ENCODE measurements at places on chromosomes 2 and 18.

- DNase-seq: no peak
Measured at GRCh38 chr2:12761104-12761503, 44.4 kb downstream of the TRIB2 start.

GRCh38 chr18:5197032-5197434, at the start of gene AKAIN1:
Gene AKAIN1, minus strand, starts transcription at chr18:5197257. Its CDS starts 204 bp downstream, at chr18:5197053.
- DNase-seq: peak; percentile 15

DNA sequence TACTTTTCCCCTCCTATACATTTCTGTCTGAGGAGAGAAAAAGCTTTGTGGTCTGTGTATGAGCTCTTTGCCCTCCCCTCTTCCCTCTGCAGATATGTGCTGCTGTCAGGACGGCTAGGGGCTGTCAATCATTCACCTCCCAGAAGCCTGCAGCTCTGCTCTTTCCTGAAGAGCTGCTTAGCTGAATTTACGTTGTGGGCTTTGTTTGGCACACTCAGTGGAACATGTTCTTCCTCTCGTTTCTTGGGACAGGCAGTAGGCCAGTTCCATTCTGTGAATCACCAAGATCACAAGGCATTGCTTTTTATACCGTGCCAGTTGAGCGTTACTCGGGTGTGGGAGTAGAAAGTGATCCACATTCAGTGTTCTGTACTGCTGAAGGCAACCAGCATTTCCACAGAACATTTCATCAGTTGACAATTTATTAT, 136.7 kb downstream of the LAMA3 start:
- DNase-seq: no peak

- DNase-seq: peak; percentile 15
Measured at GRCh38 chr2:10204326-10205161, 82.0 kb downstream of the RRM2 start.

DNA sequence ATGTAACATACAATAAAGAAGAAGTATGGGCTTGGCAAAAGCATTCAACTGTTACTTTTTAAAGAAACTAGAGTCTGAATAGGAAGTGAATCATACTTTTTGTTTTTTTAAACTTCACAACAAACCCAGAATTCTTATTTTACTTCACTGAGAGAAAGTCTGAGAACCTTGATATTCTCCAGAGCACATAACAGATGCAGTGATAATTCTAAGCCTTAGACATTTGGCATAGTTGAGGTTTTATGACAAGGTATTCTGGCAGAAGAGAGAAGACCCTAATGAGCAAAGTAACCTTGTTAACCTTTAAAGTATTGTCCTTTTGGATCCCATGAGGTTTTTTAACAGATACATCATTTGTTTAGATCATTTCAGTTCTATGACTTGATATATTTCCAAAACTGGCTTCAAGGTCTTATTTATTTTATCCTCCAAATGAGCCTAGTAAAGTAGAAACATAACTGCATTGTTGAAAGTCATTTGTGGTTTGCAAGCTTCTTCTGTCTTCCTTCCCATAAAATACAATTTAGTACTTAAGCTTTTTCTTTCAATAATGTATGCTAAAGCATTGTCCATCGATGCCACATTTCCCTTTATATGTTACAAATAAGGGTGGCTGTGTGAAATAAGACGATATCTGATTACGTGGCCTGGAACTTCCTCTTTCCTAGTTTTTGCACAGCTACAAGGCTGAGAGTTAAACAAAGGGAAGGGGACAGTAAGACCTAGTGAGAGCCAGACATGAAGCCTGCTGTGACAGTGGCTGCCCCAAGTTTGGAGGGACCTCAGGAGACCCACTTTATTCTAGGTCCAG, 86.1 kb upstream of the ITPRID2 start:
- DNase-seq: no peak

GRCh38 chr2:98412751-98413458, 31.8 kb upstream of the INPP4A start:
- DNase-seq: no peak

DNA sequence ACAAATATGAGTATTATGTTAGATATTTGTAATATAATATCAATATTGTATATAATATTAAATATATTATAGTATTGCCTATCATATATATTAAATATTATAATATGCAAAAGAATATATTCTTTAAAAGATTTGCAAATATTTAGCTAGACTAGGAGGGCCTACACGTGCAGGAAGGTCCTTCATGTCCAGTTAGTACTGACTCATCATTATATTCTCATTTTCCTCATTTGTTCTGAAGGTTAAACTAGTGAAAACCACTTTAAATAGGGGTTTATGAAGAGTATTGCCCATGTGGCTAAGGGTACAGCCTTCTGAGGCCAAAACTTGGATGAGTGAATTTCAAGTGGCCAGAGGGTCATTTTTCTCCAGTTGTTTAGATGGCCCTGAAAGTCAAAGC, 293.0 kb upstream of the VRK2 start:
- DNase-seq: no peak

DNA sequence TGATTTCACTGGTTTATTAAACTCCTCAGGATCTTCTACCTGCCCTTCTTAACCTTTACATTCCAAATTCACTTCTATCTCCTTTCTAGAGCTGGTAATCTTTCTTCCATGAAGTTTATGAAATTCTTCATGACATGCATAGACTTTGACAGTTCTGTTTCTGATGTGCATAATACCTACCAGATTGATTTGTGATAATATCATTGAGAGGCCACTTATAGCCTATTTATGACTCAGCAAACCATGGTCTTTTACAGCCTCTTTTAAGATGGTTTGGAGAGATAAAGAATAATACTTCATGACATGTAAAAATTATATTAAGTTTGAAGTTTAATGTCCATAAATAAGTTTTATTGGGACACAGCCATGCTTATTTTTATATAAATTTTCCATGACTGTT, 14.0 kb downstream of the SCN2A start:
- no peak for DNase-seq

- DNase-seq: no peak
Measured at GRCh38 chr2:111918383-111918806, 20.0 kb downstream of the MERTK start.

GRCh38 chr2:17124575-17125318, 393.5 kb downstream of the RAD51AP2 start:
- DNase-seq: no peak

GRCh38 chr2:42904576-42904876, 112.1 kb upstream of the HAAO start:
- no peak for DNase-seq

DNA sequence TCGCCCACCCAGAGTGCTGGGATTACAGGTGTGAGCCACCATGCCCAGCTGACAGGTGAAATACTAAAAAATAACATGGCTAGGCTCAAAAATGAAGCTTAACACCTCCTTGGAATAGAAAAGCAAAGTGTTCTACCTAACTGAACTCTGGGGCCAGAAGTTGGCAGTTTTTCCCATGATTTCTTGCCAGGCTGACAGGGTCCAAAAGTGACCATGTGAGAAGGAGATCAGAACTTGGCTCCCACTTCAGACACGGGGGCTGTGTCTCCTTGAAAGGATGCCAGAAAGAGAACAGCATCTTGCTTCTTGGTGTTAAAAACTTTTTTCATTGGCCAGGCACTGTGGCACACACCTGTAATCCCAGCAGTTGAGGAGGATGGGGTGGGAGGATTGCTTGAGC, 47.0 kb downstream of the BMPR2 start:
- DNase-seq: no peak

- no peak for DNase-seq
Measured at GRCh38 chr2:223642506-223642905, 40.3 kb upstream of the SCG2 start.

- no peak for DNase-seq
Measured at GRCh38 chr18:45252474-45252873, 362.8 kb upstream of the SLC14A2 start.

GRCh38 chr2:227464361-227464760, 7.6 kb upstream of the AGFG1 start:
- no peak for DNase-seq

- no peak for DNase-seq
Measured at GRCh38 chr2:209864716-209865295, 93.2 kb downstream of the UNC80 start.

- DNase-seq: no peak
Measured at GRCh38 chr2:135815269-135815668, 21.7 kb downstream of the LCT start.

- DNase-seq: no peak
Measured at GRCh38 chr2:73072416-73072815, 904 bp upstream of the SFXN5 start.

GRCh38 chr2:39755466-39755865, 23.6 kb downstream of the THUMPD2 start:
- no peak for DNase-seq

GRCh38 chr2:68837861-68838341, 33.3 kb downstream of the BMP10 start:
- no peak for DNase-seq

GRCh38 chr18:59744271-59744721, 47.1 kb upstream of the CCBE1 start:
- no peak for DNase-seq

GRCh38 chr2:75822336-75822735, 111.6 kb upstream of the GCFC2 start:
- DNase-seq: no peak

DNA sequence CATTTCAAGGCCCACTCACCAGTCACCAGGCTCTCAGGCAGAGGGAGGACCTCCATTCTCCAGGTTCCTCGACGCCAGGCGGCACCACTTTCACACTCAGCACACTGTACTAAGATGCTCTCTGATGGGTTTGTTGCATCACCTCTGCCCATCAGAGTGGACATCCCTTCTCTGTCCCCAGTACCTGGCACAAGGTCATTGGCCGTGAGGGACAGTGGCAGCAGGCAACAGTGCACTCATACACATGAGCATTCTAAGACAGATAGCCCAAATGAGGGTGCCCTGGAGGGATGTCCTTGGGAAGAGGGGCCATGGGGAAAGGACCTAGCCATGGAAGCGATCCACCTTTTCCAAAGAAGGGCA, 3.0 kb upstream of the ADRA2B start:
- no peak for DNase-seq

- DNase-seq: no peak
Measured at GRCh38 chr2:1975060-1975459, 230.7 kb upstream of the PXDN start.

DNA sequence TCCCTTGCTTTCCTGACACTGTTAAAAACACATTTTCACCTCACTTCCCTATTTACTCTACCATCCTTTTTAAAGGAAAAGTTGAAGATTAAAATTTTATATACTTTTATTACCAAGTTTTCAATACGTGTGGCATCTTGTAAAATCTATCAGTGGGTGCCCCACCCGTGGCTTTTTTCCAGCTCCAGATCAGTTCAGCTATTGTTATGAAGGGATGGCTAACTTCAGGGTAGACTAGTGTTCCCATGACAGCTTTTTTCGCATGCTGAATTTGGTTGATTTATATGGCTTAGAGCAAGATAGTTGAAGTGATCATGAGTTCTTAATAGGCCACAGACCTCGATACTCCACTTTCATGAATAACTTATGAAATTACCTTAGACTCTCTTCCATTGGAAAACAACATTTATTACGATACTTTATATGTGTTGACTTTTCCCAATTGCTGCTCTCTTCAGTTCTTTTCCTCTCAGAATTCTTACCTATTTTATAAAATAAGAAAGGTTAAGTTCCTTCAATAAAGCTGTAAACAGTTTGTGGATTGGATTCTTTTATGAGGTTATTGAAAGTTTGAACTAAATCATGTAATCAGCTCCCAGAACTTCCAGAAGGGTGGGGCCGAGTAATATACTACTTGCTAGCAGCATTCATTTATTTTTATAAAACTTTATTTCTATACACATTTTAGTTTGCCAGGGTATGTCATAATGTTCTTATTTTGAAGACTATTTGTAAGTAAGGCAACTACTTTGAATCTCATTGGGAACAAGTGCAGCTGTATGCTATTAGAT, 680.9 kb downstream of the SATB2 start:
- DNase-seq: no peak

GRCh38 chr2:3738454-3738853, 35.1 kb downstream of the DCDC2C start:
- no peak for DNase-seq

DNA sequence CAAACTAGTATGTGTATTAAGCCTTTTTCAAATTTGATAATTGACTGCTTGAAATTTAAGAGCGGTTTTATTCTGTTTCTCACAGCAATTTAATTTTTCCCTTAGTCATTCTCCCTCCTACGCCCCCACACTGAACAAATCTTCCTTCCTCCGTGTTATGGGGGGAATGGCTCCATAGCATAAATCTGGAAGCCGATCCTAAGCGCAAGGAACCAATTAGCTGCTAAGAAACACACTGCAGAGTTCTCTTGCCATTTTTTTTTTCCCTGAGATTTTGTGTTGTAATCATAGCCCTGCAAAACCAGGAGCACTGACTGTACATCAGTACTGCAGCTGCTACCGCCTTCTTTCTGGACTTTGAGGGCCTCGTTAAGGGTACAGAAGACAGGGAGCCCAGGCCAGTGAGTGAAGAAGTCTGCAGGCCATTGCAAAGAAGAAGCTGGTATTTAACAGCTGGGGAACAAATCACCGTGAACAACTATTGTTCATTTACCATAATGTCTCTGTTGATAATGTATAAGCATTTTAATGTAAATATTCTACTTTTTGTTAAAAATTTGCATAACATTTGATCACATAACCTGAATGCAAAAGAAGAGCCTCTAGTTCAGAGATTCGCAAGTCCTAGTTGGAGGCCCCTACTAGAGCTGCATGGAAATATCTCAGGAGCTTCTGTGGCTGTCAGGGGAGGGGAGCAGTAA, 264.0 kb downstream of the LRATD1 start:
- DNase-seq: no peak

- no peak for DNase-seq
Measured at GRCh38 chr18:11506856-11507255, 102.5 kb upstream of the SLC35G4 start.

GRCh38 chr2:216183462-216183861, 74.3 kb downstream of the XRCC5 start:
- DNase-seq: no peak

- no peak for DNase-seq
Measured at GRCh38 chr2:46502291-46502885, 23.0 kb downstream of the TMEM247 start.

- no peak for DNase-seq
Measured at GRCh38 chr2:71631411-71631931, 178.1 kb downstream of the DYSF start.

DNA sequence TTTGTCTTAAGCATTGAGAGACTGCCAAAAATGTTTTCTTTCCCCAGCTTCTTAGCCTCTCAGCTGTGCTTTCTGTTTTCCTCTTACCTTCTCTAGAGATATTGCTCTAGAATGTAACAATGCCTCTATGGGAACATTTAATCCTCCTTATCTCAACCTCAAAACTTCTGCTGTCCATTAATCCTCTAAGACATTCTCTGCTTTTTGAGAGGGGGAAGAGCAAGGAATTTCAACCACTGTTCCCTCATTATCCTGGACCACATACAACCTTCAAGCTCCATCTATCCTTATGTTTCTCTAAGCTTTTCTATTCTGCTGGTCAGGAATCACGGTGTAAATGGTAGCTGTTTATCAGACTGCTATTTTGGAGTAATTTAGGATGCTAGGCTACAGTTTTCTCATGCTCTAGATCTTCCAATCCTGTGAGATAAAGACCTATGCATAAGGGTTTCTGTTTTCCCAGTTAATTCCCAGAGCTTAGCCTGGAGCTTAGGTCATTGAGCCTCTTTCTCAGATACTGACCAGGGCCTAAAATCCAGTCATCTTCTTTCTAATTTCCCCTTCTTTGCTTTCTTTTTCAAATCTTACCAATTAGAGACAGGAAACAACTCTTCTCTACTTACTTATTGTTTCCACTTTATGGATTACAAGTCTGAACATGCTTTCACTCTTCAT, 282.0 kb downstream of the CALCRL start:
- DNase-seq: no peak

Measured in DMS79 (cell line).